ENCODE measurements at places on chromosomes 5 and 9.
A peak's percentile ranks its signal among the peaks of the same experiment; 100 is the strongest.

GRCh38 chr5:133635051-133635450, 22.7 kb upstream of the FSTL4 start:
- DNase-seq: no peak

GRCh38 chr9:134551644-134552348, 89.8 kb upstream of the COL5A1 start:
- DNase-seq: no peak

GRCh38 chr9:38160613-38161215, 91.7 kb upstream of the SHB start:
- DNase-seq: no peak

GRCh38 chr5:59390074-59390659, 503.4 kb downstream of the PDE4D start:
- DNase-seq: peak; percentile 15

GRCh38 chr5:94968507-94969095, 316.3 kb downstream of the MCTP1 start:
- DNase-seq: peak; percentile 56

GRCh38 chr9:134879664-134880483, 736 bp upstream of the FCN2 start:
- DNase-seq: no peak

DNA sequence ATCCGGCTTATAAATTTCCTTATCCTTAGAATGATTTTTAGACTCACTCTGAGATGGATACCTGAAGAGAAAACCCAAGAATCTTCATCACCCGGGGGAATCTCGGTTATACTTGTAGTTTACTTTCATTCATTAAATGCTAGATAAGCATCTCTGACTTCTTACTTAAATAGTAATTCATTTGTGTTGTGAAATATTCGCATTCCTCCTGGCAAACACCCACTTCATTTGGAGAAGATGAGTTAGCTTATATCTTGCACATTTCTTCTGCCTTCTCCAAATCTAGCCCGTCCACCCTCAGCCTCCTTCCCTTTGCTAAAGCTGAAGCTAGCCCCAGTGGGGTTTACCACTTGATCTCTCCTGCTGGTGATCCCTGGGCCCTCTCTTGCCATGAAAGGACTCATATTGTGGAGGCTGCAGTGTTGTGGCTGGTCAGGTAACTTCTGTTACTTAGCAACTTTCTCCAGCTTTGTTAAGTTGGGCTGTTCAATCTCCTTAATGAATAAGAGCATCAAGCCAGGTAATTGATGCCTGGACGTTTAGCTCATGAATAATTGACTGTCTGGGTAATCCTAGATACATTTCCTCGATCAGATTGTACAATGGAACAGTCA, 11.3 kb upstream of the POU4F3 start:
- no peak for DNase-seq

GRCh38 chr5:126189862-126190261, 233.3 kb upstream of the GRAMD2B start:
- DNase-seq: no peak

GRCh38 chr5:174799121-174799520, 74.7 kb downstream of the MSX2 start:
- DNase-seq: no peak

GRCh38 chr9:87392086-87392485, 105.6 kb upstream of the DAPK1 start:
- DNase-seq: no peak

DNA sequence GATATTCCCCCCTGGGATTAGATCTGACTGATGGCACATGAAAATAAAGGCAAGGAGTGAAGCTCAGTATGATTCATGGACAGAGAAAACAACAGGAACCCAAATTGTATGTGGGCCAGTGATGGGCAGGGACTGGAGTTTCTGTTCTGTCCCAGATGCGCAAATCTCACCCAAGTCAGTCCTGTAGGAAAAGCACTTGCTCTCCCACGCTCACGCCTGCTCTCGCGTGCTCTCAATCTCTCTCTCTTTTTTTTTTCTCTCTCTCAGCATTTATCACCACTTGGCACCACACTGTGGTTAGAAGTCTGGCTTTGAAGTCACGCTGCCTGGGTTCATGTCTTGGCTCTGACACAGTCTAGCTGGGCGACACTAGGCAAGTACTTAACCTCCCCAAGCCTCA, 106.5 kb upstream of the LRRTM2 start:
- DNase-seq: peak; percentile 20

DNA sequence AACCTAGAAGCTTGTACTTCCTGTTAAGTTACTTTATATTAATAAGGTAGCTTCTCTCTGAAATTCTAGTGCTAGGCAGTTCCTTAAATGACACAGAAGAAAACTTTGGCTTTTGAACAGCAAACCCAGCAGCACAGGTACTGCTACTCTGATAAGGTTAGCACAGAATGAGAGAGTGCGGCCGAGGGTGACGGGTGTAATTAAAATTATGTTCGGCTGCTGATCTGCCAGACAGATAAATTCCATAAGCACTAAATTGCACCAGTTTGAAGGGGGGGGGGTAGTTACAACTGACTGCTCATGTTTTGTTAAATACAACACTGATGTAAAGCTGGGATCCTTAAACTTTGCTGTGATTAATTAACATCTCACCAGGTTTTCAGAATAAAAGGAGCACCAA, 475.1 kb downstream of the SPOCK1 start:
- DNase-seq: no peak

DNA sequence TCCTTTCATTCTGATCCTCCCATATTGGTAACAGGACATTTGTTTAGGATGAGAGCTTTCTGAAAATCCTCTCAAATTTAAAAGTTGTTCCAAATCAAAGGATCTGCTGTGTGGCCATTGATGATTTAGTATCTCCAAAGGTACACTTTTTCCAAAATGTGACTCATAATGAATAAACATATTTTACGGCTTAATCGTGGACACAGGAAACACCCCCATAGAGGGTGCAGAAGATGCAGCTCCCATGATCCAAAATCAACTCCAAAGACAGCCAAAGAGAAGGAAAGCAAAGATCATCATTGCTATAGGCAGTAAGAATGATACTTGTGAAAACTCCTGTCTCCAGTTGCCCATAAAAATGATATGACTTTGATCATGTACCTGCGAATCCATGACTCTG, 239.7 kb downstream of the PIK3R1 start:
- no peak for DNase-seq

GRCh38 chr5:149782018-149782894, 52.1 kb downstream of the PPARGC1B start:
- DNase-seq: no peak

DNA sequence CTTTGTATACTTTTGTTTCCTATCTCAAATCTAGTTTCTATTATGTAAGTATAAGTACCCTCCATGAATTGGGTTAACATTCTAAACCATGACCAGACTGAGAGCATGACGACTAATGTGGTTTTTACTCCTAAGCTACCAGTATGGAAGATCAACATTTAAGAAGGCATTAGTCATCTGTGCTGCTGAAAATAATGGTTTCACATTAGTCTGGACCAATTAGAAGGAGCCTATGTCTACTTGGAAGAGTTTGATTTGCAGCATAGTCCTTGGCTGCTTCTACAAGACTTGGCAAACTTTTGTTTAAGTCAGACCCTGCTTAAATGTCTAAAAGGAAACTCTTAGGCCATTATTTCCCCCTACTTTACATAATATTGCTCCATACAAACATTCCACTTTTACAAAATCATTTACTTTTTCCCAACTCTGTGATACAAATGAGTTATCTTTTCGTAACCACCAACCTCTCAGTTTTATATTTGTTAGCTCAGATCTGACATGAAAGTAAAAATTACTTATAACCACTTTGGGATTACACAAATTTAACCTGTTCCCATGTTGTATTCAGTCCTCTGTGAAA, 186.7 kb downstream of the COMMD10 start:
- DNase-seq: no peak

GRCh38 chr9:134643222-134643671, 1.6 kb downstream of the COL5A1 start:
- peak; percentile 27 for DNase-seq

DNA sequence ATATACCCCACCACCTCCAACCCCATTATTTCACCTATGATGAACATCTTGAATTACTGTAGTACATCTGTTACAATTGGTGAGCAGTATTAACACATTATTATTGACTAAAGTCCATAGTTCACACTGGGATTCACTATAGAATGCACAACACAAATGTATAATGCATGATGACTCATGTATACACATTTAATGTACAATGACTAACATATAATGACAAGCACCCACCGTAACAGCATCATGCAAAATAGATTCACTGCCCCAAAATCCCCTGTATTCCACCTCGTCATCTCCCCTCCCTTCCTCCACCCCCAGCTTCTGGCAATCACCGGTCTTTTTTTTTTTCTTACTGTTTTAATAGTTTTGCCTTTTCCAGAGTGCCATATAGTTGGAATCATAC, 47.1 kb upstream of the NEK6 start:
- no peak for DNase-seq

GRCh38 chr9:126471084-126471624, 142.6 kb upstream of the LMX1B start:
- DNase-seq: no peak

- no peak for DNase-seq
Observed at GRCh38 chr5:73302797-73303147, 129.8 kb downstream of the TMEM174 start.

- no peak for DNase-seq
Observed at GRCh38 chr5:36683821-36684434, 77.5 kb downstream of the SLC1A3 start.

- no peak for DNase-seq
Observed at GRCh38 chr9:93461414-93461743, 8.0 kb upstream of the FAM120AOS start.

GRCh38 chr5:96088706-96089498, 127.3 kb upstream of the ELL2 start:
- DNase-seq: no peak

- DNase-seq: no peak
Observed at GRCh38 chr9:7153566-7153965, 395.8 kb downstream of the KDM4C start.

- no peak for DNase-seq
Observed at GRCh38 chr5:125343015-125343414, 596.6 kb upstream of the ZNF608 start.

- DNase-seq: no peak
Observed at GRCh38 chr5:144219869-144220268, 49.2 kb downstream of the KCTD16 start.

DNA sequence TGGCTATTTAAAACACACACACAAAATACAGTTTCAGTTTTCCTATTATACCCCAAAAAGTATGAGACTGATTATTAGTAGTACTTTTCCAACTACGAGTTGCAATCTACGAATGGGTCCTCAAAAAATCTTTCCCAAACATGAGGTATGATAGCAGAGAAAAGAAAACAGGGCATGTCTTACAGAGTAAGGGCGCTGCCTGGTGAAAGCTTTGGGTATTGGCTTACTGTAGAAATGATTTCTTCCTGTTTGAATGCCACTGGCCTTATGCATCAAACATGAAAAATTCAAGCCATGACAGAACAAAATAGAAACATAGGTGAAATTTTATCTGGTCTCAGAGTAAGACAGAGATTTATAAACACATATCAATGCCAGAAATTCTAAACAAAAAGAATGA, 448.0 kb downstream of the SPOCK1 start:
- DNase-seq: no peak

DNA sequence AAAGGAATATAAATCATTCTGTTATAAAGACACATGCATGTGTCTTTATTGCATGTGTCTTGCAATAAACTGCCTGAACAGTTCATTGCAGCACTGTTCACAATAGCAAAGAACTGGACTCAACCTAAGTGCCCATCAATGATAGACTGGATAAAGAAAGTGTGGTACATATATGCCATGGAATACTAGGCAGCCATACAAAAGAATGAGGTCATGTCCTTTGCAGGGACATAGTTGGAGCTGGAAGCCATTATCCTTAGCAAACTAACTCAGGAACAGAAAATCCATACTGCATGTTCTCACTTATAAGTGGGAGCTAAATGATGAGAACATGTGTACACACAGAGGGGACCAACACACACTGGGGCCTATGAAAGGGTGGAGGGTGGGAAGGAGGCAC, 63.7 kb upstream of the CHD1 start:
- DNase-seq: no peak

GRCh38 chr5:109407913-109408312, 1.9 kb downstream of the PJA2 start:
- no peak for DNase-seq

DNA sequence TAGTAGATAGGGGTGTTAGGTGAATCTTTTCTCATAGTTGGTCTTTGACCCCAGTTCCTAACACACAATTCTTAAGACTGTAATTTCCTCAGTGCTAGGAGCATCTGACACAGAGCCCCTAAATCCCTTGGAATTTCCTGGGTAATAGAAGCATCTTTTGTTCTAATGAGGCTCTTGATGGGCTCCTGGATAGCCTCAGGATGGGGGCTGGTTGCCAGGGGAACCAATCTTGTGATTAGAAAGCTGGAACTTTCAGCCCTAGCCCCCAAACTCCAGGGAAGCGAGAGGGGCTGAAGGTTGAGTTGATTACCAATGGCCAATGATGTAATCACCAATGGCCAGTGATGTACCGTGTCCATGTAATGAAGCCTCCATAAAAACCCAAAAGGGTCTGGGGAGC, 44.5 kb downstream of the CCDC125 start:
- no peak for DNase-seq

GRCh38 chr5:39360471-39361111, 3.7 kb downstream of the C9 start:
- no peak for DNase-seq

GRCh38 chr5:17177501-17178372, 39.7 kb upstream of the BASP1 start:
- no peak for DNase-seq

GRCh38 chr9:121860744-121861143, 209.3 kb downstream of the DAB2IP start:
- no peak for DNase-seq

DNA sequence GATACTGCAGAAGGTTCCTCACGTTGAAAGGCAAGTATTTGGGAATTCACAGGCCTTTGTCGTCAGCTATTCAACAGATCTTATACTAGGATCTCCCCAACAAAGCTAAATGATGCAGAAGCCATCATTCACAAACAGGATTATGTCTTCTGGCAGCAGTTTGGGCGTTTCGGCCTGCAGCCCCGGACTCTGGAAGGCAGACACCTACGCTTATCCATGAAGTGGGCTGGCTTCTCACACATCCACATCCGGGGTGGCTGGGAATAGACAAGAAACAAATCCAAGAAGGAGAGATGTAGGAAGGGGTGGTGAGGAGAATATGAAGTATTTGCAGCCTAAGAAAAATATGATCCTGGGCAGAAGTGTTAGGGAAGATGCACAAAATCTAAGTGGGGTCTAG, 471.9 kb downstream of the AGTPBP1 start:
- DNase-seq: no peak

DNA sequence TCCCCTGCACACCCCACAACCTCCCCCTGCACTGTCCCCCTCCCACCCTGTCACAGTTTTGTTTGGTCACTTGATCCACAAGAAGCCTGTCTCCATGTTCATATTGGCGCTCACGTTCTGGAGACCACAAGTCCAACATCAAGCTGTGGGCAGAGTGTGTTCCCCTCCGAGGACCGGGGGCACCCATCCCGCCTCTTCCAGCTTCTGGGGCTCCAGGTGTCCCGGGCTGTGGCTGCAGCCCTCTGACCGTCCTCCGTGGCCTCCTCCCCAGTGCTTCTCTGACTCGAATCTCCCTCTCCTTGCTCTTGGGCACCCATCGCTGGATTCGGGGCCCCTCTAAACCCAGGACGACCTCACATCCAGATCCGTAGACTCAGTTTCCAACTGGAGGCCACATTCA, 49.2 kb downstream of the PLEKHG4B start:
- no peak for DNase-seq

- no peak for DNase-seq
Observed at GRCh38 chr9:99953861-99954507, 47.5 kb downstream of the STX17 start.

GRCh38 chr9:97418880-97419279, 7.0 kb downstream of the TDRD7 start:
- no peak for DNase-seq

- no peak for DNase-seq
Observed at GRCh38 chr5:172429201-172429940, 25.0 kb downstream of the SH3PXD2B start.
